ENCODE measurements at places on chromosomes 5 and 9.

DNA sequence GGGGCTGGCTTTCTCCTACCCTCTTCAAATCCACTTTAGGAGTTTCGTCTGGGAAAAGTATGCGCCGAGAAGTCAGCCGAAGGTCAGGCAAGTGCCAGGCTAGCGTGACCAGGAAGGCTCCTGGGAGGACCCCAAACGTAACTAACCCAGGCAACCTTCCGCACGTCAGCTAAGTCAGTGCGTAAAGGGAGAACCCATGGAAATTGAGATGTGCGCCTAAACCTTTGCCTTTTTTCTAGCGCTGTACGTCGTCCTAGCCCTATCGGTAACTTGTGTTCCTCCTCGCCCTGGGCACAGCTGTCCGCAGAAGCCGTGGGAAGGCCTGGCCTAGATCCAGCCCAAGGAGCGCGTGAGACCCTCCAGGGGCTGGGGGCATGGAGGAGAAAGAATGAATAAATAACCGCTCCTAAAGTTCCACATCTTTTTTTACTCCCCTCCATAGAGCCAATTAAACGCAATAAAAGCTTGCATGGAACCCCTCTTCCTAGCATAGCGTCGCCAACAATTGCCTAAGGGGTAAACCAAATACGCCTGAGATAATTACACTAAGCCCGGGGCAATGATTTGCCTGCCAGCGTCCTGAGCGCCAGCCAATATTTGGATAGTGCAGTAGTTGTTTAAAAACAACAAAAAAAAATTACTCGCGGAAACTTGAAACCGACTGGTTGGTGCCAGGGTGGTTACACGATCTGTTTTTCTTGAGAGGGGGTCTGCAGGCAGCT lies 4.0 kb upstream of the FOXB2 start:
- no peak for DNase-seq

- DNase-seq: no peak
Observed at GRCh38 chr5:60703944-60704343, 4.0 kb upstream of the DEPDC1B start.

- DNase-seq: no peak
Observed at GRCh38 chr5:7904170-7904569, 35.2 kb downstream of the MTRR start.

DNA sequence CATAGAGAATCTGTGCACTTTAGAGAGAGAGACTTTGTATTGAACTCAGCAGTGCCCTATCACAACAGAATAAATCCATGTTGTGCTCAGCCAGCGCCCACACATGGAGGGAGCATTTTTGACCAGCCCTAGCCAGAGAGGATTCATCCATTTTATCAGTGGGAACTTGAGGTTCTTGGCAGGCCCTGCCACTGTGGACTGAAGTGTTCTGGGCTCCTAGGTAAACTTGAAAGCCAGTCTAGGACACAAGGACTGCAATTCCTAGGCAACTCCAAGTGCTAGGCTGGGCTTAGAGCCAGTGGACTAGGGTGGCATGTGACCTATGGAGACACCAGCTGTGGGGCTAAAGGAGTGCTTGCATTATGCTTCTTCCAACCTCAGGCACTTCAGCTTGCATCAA lies 523.5 kb downstream of the CDH12 start:
- no peak for DNase-seq

DNA sequence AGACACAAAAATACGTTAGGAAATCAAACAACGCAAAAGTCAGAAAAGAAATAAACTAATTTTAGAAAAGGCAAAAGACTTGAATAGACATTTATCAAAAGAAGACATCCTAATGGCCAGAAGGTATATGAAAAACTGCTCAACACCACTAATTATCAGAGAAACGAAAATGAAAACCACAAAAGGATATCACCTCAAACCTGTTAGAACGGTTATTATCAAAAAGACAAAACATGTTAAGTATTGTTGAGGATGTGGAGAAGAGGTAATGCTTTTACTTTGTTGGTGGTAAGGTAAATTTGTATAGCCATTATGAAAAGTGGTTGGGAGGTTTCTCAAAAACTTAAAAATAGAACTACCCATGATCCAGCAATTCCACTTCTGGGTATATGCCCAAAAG lies 230.0 kb upstream of the RGMB start:
- DNase-seq: no peak

- no peak for DNase-seq
Observed at GRCh38 chr9:116090030-116090770, 63.4 kb upstream of the PAPPA start.

- DNase-seq: no peak
Observed at GRCh38 chr5:93208141-93208751, 372.8 kb downstream of the NR2F1-AS1 start.

GRCh38 chr5:24817966-24818365 lies 173.2 kb upstream of the CDH10 start:
- DNase-seq: no peak

GRCh38 chr5:28132151-28132550 lies 1093.8 kb upstream of the CDH9 start:
- no peak for DNase-seq

GRCh38 chr5:94884311-94884710 lies 265.8 kb downstream of the SLF1 start:
- no peak for DNase-seq

DNA sequence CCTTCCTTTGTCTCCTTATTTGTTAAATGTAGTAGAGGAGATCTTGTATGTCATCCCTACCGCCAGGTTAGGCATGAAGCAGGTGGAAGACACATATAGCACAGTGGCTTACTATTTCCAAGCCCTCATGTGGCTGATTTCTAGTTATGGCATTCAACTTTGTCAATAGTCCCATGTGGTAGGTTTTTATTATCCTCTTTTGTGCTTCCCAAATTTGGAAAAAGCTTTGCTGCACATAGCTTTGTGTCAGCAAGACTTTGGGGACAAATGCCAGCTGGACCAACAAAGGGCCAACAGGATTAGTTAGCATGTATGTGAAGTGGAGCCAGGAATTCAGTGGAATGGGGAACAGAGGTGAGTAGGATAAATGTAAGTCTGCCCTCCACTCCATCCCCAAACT lies 276.3 kb downstream of the PSAT1 start:
- DNase-seq: no peak

GRCh38 chr9:121286973-121287741 lies 19.2 kb downstream of the GSN start:
- DNase-seq: no peak

DNA sequence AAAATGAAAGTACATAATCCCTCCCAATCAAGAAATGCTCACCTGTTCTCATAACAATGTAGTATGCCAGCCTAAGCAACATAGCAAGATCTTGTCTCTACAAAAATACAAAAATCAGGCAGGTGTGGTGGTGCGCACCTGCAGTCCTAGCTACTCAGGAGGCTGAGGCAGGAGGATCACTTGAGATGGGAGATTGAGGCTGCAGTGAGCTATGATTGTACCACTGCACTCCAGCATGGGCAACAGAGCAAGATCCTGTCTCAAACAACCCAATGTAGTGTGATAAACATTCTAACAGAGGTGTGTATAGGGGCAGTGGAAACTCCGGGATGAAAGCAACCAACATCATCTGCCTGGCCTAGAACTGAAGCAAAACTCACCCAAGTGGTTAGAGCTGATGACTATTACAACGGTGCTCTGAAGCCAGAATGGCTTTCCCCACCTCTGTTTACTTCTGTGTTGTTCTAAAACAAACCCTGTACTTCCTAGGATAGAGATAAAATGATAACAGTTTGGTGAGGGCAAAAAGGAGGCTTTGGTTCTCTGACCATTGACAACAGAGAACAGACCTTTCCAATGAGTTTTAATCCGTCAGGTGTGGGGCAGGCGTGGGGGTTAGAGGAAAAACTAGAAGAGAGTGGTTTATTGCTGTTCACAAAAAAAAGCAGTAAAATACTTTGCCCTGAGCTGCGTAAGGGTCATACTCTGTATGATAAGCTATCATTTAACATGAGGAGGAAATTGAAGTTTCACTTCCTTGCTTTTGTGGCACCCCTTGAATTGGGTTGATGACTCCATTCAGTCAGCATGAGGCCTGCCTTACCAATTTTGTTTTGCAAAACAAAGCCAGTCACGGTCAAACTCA lies 18.9 kb downstream of the WNT8A start:
- no peak for DNase-seq

DNA sequence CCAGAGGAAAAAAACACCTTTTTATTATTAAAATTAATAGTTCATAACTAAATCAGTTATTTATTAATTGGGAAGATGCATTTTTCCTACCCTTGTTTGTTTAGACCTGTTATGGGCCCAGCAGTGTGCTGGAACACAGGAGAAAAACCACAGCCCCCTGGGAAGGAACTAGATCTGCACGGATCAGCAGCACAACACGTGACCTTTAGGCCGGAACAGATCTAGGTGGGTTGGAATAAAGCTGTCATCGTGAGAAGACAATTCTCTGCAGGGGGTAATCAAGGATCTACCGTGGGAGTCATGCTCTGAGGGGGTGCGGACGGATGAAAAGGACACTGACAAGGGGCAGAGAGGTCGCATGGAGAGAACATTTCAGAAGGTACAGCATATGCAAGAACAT lies 95.8 kb upstream of the SPATA31C2 start:
- DNase-seq: no peak

- no peak for DNase-seq
Observed at GRCh38 chr9:96168882-96169281, 133.1 kb downstream of the HSD17B3 start.

- no peak for DNase-seq
Observed at GRCh38 chr9:106321394-106322180, 541.4 kb upstream of the ZNF462 start.

DNA sequence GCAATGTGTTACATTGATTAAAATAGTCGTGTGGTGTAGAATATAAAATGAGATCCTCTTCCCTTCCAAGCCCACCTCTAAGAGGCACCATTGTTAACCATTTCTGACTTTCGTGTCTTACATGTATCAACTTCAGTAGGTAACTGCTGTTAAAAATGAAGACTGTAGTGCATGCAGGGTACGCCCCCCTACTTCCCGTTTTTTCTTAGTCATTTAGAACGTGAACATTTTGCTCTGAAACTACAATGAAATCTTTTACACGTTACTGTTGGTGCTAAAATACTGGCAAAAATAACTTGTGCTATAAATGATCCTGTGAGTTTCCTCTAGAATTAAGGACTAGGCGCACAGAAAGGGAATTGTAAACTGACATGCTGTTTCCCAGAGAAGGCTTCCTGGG lies 41.5 kb downstream of the WNK2 start:
- DNase-seq: no peak

DNA sequence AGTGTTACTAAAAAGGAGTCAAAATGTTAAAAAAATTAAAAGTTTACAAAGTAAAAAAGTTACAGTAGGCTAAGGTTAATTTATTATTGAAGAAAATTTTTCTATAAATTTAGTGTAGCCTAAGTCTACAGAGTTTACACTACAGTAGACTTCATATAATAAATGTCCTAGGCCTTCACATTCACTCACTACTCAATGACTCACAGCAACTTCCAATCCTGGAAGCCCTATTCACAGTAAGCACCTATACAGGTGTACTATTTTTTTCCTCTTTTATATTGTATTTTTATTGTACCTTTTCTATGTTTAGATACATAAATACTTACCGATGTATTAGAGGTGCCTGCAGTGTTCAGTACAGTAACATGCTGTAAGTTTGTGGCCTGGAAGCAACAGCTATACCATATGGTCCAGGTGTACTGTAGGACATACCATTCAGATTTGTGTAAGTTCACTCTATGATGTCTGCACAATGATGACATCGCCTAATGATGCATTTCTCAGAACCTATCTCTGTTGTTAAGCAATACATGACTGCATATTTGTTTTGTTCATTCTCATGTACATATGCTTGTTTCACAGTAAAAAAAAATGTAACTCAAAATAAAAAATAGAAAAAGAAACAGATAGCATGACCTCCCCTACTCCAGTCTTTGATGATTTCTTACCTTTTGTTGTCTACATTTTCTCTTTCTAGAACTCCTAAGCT lies 64.7 kb downstream of the NR3C1 start:
- no peak for DNase-seq

GRCh38 chr5:178785999-178786398 lies 55.5 kb upstream of the ZNF354A start:
- no peak for DNase-seq

DNA sequence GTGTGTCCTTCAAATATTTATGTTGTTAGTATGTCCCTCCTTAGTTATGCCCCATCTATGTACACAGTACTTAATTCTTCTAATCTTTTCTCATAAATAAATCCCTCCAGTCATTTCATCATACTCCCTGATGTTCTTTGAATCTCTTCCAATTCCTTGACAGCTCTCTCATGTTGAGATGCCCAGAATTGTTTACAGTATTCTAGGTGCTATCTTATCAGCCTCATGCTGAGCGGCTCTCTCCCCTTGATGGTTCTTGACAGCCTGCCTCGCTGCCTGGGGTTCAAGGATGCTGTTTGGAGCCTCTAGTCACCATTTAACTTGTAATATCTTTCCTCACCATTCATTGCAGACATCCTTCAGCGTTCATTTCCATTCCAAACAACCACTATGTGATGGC lies 799.2 kb downstream of the BRINP1 start:
- DNase-seq: no peak

GRCh38 chr9:119298076-119298853 lies 71.0 kb downstream of the BRINP1 start:
- no peak for DNase-seq

DNA sequence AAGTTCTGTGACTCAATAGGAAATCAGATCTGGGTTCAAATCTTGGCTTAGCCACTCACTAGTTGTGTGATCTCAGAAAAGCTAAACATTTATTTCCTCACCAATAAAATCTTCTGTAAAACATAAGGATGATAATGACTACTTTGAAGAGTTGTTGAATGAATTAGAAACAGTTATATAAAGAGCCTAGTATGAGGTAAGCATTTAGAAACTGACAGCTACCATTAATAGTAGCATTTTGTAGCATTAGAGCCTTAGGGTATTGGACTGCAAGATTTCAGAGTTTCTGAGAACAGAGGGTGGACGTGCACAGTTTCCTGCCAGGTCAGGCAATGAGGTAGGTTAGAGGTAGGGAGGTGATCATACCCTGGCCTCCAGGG lies 293.2 kb downstream of the CWC27 start:
- no peak for DNase-seq

DNA sequence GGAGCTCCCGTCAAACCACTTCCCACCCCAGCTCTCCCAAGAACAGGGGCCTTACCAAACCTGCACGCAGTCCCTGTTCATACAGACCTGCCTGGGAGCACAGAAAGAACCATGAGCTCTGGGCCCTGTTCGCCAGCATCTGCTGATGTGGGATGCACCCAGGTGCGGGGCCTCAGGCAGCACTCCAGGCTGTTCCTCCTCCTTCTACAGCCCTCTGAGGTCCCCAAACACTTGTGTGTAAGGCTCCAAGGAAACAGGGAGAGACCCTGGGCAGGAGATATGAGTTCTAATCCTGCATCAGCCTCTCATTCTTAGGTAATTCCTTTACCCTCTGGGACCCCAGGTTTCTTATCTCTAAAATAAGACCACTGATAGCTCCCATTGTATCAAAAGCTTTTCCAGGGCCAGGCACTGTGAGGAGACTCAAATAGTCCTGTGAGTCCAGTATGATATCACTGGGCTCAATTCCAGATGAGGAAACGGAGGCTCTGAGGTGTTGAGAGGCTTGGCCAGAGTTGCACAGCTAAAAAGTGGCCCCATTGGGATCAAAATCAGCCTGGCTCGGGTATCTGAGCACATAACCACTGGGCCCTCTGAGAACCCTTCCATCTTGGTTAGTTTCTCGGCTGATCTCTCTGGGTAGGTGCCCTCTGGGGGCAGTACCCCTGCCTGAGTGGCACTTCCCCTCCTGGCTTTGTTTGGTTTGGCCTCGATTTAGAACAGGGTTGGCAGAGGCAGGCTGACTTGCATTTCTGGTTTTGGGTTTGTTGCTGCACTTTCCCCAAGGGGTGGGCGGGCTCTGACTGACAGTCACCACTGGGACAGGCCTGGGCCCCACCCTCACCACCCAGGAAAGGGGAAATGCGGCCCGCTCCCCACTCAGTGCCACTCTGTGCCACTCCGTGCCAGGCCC lies 116.8 kb downstream of the RGS3 start:
- DNase-seq: no peak

Data from cortex of kidney (tissue), 1 donor.